Calu3 (cell line): ENCODE measurements at places on chromosomes 7 and 10.

DNA sequence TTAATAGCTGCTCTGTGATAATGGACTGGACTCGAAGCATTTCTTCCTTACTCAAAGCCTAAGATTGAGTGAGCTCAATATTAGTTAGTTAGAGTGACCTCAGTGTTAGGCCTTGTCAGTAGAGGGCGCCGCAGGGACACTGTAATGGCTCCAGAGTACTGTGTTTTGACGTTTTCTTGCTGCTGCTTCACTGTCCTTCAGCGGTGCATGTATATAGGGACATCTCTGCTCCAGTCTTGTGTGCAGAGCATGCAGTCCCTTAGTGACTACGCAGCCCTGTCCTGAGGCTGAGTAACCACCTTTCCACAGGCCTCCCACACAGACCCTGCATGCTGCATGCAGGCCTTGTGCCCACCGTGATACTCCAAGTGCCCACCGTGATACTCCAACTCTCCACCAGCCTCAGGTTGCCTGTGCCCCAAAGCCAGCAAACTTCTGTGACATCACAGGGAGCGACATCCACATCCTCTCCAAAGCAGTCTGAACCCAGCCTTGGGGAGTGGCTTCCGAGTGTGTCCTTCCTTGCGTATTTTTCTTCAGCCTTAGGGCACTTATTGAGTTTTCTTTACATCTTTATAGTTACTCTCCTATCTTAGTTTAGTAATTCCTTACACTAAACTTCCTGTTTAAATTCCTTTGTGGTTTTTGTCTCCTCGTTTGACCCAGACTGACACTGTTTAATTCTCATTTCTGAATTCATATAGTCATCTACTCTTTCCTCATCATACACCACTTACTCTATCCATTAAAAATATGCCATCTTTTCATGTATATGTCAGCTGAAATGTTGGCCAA lies 118.2 kb downstream of the JAZF1 start:
- DNase-seq, result peak; percentile 91

GRCh38 chr7:89593125-89593524 lies 561.1 kb upstream of the STEAP1 start:
- no peak for DNase-seq

GRCh38 chr10:60309891-60310290 lies 79.8 kb downstream of the ANK3 start:
- DNase-seq, result no peak

GRCh38 chr10:124517461-124517860 lies 55.8 kb downstream of the LHPP start:
- no peak for DNase-seq

DNA sequence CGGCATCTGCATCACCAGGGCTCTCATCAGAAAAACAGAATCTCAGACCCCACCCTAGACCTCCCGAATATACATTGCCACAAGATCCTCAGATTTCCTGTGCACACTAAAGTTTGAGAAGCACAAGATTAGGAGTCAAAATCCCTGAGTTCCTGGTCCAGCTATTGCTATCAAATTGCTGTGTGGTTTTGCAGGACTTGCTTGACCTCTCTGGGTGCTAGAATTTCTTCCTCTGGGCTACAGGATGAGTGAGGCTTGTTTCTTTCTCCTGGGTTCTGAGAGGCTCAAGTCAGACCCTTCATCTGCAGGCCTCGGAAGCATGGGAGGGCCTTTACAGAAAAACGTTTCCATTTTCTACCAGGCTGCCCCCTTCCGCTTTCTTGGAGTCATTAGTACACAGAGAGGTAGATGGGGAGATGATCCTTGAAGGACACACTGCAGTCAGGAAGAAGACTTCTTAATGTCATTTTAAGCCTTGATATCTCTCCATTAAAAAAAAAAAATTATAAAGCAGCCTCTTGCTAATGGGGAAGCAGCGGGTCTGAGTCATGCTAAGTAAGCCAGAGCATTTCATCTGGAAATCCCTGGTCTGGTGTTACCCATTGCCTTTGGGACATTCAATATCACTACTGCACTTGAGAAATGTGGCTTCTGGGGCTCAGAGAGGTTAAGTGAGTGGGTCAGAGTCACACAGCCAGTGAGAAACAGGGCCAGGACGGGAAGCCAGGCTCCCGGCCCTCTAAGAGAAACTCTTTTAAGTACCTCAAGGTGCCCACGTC lies 173.5 kb downstream of the KCNMA1 start:
- DNase-seq, result no peak

- DNase-seq, result no peak
Observed at GRCh38 chr7:129160161-129160905, 15.8 kb downstream of the TSPAN33 start.

DNA sequence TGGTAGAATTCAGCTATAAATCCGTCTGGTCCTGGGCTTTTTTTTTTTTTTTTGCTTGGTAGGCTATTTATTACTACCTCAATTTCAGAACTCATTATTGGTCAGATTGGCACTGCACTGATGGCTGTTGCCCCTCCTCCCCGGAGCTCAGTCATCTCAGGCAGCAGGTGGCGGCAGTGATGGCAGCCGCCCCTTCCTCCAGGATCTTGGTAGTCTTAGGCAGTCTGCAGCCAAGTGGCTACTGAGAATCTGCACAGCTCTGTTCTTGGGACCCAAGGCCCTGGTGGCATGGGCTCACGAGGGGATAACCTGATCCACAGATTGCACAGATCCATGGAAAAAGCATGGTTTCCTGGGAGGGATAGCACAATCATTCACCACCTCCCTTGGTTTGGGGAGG lies 77.9 kb downstream of the GPR85 start:
- no peak for DNase-seq

DNA sequence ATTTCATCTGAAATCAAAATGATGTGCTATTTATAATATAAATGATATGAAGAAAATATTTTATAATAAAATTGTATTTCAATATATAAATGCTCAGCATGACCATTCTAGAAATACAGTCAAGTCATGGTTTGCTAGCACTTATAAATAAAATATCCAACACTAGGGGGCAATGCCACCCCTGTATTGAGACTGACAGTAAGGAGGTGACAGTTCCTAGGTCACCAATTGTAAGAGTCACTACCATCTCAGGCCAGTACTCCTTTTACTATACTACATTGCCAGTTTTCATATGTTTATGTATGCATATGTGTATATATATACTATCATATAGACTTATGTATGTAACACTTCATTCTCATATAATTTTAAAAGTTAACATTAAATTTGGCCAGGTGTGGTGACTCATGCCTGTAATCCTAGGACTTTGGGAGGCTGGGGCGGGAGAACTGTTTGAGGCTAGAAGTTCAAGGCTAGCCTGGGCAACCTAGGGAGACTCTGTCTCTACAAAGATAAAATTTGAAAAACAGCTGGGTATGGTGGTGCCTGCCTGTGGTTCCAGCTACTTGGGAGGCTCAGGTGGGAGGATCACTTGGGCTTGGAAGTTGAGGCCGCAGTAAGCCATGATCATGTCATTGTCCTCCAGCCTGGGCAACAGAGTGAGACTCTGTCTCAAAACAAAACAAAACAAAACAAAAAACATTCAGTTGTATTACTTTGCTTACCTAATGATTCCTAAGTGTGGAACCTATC lies 2.4 kb upstream of the CNOT4 start:
- DNase-seq, result peak; percentile 51

- DNase-seq, result no peak
Observed at GRCh38 chr7:116730097-116731022, 58.4 kb downstream of the MET start.

- no peak for DNase-seq
Observed at GRCh38 chr10:130043491-130043890, 67.1 kb downstream of the C10orf143 start.

DNA sequence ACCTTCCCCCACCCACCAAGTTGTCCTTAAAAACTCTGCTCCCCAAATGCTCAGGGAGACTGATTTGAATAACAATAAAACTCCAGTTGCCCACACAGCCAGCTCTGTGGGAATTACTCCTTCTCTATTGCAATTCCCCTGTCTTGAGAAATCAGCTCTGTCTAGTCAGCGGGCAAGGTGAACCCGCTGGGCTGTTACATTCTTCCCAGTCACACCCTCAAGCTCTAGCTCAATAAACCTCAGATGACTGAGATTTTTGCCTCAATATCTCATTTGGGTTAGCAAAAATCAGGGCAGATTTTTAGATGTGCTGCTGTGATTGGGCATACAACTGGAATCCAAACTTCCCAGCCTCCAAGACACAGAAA lies 32.9 kb downstream of the SVOPL start:
- no peak for DNase-seq

DNA sequence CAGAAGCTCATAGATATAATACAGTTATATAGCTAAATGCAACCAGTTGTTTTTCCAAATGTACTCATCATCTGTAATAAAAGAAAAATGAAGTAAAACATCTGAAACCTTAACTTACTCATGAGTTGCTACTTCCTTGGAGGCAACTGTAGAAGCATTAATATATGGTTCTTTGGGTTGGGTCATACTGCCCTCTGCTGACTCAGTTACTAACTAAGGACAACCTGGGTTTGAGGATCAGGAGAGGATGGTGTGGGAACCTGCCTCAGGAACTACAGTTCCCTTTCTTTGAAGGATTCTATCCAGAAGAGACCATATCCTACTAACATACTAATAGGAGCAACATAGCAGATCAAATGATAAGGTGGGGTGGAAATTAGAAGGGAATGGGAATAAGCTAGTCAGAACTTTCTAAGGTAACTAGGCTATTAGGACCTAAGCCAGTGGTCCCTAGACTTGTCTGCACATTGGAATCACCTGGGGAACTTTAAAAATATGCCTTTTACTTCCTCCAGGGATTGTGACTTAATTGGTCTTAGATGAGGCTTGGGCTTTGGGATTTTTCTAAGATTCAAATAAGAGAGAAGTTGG lies 20.7 kb downstream of the COX15 start:
- DNase-seq, result peak; percentile 14

GRCh38 chr10:70435241-70436085 lies 6.0 kb downstream of the NODAL start:
- no peak for DNase-seq

DNA sequence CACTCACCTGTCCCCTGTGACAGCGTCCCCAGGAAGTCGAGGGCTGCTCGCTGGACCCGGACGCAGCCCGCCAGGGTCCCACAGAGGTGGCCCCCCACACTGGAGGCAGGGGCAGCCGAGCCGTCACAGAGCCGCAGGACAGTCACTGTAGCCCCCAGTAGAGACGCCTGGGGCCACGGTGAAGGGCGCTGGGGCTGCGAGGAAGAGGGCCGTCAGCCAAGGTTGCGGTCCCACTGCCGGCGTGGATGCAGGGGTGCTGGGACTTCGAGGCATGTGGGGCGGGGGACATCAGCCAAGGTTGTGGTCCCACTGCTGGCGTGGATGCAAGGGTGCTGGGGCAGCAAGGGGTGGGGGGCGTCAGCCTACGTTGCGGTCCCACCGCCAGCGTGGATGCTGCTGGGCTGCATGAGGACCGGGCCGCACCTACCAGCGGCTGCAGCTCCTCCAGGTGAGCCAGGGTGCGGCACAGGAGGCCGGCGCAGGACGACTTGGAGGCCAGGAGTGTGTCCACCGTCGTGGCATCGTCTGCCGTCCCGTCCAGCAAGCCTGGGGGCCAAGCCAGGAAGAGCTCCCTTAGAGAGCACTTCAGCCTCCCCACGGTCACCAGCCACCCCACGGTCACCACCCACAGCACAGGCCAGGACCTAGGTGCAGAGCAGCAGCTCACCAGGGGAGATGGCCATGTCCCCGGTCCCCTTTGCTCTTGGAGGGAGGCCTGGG lies 13.9 kb downstream of the BRAT1 start:
- DNase-seq, result no peak

DNA sequence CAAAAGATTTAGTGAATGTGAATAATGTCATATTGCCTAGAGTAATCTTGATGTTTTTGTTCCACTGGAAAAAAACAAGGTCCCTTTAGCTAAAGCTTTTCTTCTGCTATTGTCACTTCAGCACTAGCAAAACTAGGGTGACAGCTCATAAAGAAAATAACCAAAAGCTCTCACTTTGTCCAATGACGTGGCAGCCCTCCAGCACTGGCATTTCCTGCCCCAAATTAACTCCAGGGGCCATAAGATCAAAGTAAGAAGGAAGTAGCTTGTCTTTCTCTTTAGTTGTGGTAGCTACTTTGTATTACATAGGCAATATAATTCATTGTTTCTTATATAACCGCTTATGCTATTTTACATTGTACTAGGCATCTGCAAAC lies 47.3 kb downstream of the LRRN3 start:
- DNase-seq, result peak; percentile 35

DNA sequence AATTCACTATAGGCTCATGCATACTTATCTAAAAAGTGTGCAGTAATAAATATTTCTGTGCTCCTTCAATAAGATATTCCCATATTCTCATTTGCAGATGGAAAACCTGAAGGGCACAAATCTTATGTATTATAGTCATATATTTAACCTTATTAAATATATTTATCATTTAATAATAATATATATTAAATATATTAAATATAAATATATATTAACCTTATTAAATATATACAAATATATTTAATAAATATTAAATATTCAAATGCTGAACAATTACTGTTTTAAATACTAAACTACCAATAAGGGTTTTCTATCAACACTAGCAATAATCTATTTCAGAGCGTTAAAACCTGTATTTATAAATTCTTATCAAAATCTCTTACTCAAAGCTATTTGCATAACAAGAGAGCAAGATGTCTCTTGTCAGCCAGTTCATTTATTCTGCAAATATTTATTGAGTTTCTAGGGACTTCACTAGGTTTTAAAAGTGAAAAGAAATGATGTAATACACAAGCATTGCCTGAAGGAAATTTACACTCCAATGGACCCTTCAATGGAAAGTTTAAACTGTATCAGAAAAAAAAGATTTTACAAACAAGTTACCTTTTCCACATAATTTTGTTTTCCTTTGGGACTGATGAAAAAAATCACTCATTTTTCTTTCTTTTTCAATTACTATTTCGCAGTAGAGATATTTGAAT lies 159.2 kb downstream of the AGMO start:
- no peak for DNase-seq

DNA sequence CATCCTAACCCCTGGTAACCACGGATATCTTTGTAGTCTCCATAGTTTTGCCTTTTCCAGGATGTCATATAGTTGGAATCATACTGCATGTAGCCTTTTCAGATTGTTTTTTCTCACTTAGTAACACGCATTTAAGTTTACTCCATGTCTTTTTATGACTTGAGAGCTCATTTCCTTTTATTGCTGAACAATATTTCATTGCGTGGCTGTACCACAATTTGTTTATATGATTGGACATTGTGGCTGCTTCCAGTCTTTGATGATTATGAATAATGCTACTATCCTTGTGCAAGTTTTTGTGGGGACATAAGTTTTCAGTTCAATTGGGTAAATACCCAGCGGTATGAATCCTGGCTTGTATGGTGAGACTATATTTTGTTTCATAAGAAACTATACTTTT lies 60.8 kb downstream of the AOAH start:
- DNase-seq, result no peak

DNA sequence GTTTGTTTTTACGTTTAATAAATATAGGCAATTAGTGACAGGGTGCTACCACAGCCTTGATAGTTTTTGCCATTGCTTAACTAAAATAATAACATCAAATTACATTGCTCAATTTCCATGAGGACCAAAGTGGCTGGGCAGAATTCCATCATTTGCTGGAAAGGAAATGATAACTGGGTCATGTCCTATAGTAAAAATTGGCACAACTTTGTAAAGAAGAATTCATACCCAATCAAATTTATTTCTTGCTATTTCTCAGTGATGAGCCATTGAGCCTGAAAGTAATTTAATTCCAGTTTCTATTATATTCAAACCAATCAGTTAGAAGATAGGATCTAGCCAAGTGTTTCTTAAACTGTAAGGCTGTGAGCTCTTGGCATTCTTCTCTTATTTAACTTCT lies 102.2 kb upstream of the CTTNBP2 start:
- DNase-seq, result no peak
